ENCODE measurements at places on chromosomes 5 and 9. TPM values are rescaled to one million over a fixed set of nuclear protein-coding genes. Genes with fewer than 3 reads are reported as not detected.

Gene PLK2
- 109 TPM for total RNA-seq

Gene ENDOG
- 16.3 TPM for total RNA-seq

Gene RALGPS1
- total RNA-seq: 13.8 TPM

Gene PCDHGA4
- total RNA-seq: 1.9 TPM

Gene SPATA24
- total RNA-seq: 0.71 TPM

DNA sequence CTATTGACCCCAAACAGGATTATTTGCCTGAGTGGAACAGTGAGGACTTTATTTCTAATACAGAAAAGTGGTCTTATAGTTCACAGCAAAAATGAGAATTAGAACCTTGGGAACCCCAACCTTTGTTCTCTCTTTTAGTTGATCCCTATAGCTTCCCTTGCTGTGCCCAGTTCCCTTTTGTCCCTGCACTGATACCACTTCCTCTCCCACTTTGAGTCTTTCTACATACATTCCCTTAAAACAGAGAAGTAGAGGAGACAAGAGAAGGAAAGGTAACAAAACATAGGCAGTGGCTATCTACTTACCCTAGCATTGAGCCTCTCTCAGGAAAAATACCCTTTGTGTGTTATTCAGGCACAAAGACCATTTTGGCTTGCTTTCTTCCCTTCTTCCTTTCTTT, 246.4 kb downstream of the FAM114A2 start:
- no peak for DNase-seq

DNA sequence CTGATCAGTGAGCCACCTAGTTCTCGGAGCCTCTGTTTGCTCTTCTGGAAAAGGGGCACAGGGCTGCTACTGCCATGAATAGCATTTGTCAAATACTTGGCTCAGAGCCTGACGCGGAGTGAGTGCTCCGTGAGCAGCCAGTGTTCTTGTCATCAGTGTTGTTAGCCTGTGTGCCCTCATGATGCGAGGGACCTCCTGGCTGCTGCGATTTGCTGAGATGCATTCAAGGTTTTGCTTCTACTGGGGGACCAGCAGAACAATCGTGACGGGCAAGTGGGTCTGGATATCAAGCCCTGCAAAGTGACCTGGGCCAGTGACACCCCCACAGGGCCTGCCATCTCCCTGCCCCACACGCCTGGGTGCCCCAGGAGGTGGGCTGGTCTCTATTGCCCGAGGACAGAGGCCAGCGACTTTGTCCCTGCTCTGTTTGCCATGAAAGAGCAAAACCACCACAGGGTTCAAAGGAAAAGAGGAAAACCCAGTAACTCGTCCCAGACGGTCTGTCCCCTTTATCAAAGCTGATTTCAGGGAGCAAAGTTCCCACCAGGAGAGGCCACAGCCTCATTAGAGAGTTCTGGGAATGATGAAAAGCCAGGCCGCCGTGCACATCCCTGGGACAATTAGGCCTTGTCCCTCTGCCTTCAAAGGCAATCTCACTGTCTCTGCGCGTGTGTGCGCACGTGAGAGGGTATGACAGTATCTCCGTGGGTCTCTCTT, 86.5 kb upstream of the LMX1B start:
- no peak for DNase-seq

DNA sequence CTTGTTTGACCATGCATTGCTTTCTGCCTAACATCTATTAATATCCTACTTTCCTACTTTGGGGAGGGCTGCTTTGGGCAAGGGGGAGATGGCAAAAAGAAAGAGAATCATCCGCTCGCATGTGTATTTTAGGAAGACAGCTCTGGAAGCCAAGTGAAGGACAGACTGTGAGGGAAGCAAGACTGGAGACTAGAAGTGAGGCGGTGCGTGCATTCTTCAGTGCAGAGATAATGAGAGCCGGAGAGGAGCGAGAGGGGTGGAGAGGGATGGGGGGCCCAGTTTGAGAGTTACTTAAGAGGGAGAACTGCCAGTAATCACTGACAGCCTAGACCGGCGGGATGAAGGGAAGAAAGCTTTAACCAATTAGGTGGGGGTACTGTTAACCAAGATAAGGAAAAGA, 151.7 kb upstream of the RAPGEF1 start:
- DNase-seq: no peak

DNA sequence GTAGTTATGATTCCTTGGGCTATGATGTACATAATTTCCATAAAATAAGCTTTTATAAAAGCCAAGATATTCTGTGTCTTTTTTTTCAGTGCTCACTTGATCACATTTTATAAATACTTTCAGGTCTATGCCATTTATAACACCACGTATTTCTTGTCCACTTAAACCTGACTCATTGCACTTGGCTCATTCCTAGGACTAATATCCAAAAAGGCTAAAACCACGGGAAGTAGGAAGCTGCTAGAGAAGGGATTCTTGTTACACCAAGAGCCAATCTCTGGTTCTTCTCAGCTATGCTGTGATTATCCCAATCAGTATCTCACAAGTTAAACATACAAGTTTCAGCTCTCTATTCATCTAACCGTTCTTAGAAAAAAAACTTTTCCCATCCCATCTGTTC, 80.4 kb upstream of the CDH6 start:
- DNase-seq: no peak

GRCh38 chr5:151239237-151239861, 13.6 kb upstream of the GM2A start:
- DNase-seq: no peak

- DNase-seq: no peak
These were observed 45.5 kb downstream of the TNFSF8 start for GRCh38 chr9:114884787-114885452.

- DNase-seq: no peak
These were observed 539 bp downstream of the POC5 start for GRCh38 chr5:75716715-75717081.

DNA sequence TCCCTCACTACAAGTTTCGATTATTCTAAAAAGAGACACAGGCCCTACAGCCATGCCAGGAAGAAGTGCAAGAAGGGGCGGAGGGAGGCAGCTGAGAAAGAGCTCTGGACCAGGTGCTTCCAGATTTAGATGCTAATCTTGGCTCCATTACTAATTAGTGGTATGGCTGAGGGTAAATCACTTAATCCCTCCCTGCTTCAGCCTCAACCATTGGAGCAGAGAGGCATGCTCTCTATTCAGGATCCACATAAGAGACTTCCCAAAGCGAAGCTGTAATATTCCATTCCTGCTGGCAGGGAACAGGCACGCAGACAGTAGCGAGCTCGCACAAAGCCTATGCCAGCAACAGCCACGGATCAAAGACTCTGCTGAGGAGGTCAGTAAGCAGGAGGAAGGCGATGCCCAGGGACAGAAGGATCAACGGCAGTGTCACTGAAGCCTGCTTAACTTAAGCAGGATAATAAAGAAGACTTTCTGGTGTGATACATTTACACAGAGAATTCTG, 24.2 kb downstream of the LIFR start:
- DNase-seq: no peak

DNA sequence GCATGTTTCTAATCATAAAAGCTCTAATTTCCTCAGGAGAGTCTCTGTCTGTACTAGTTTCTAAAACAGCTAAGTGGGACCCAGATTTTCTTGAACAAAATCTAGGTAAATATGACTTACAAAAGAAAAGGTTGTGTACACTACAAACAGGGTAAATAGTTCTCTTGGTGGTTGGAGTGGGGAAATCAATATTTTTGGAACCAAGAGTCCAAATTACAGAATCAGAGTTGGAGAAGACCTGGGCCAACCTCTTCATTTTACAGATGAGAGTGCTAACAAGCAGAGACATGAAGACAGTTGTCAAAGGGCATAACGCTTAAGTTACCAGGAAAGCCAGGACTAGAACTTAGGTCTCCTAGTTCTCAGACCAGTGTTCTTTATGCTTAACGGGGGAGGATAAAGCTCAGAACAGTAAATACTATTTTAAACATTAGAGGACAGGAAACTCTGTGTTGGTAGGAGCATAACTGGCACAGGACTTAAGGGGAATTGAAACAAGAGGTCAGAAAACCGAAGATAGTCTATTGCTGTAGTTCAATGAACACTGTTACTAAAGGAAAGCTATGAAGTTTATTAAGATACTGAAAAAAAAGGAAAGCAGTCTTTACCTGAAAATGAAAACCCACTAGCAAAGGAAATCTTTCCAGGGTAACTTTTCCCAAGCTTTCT, 9.3 kb upstream of the GOLGA1 start:
- no peak for DNase-seq

GRCh38 chr5:139062910-139063663, 135.1 kb downstream of the SIL1 start:
- DNase-seq: no peak

GRCh38 chr9:96193236-96193755, 108.7 kb downstream of the HSD17B3 start:
- no peak for DNase-seq

- no peak for DNase-seq
These were observed 27.6 kb downstream of the DAP start for GRCh38 chr5:10733426-10733825.

- DNase-seq: peak; percentile 58
These were observed 79.1 kb downstream of the UGCG start for GRCh38 chr9:111975709-111976108.

All from lower leg skin (tissue), 4 donors.